Hematopoietic multipotent progenitor cell treated with erythropoietin and hydrocortisone succinate and interleukin-3 and kit ligand, for 17 days (in vitro differentiated cells): ENCODE measurements at places on chromosomes 3 and 15.

DNA sequence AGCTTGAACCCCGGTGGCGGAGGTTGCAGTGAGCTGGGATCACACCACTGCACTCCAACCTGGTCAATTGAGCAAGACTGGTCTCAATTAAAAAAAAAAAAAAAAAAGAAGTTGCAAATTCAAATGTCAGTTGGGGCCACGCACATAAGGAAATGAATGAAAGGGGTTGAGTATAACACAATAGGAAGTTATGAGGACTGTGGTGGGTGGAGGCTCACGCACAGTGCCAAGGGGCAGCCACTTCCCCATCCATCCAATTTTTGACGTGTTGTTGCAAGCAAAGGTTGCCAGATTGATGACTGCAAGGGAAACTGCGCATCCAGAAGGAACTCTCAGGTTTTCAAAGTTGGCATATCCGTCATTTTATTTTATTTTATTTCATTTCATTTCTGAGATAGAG, 532.2 kb downstream of the NTRK3 start:
- DNase-seq, result no peak

- no peak for DNase-seq
Measured at GRCh38 chr3:57682284-57682683, 10.6 kb downstream of the DENND6A start.

- DNase-seq, result peak; percentile 61
Measured at GRCh38 chr3:142586803-142587406, 8.4 kb upstream of the ATR start.

DNA sequence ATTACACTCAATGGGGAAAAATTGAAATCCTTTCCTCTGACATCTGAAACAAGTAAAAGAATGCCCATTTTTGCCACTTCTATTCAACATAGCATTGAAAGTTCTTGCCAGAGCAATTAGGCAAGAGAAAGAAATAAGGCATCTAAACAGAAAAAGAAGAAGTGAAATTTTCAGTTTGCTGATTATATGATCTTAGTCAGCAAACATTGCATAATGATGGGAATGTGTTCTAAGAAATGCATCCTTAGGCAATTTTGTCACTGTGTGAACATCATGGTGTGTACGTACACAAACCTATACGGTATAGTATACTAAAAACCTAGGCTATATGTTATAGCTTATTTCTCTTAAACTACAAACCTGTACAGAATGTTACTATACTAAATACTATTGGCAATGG, 278.0 kb downstream of the CGGBP1 start:
- DNase-seq, result no peak

DNA sequence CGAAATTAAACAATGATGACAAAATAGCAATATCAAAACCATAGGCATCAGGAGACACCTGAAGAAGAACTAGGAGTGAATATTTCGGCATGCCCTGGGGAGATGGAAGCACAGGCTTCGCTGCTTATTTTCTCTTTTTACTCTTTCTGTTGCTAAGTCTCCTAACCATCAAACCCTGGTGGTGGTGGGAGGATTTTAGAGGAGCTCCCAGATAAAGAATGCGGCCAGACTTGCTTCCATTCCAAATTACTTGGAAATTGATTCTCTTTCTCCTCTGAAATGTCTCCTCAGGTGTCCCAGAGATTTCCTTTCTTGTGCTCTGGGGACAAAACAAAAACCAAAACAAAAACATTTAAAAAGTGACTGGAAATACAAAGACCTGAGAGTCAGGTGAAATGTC, 243.0 kb downstream of the KBTBD8 start:
- no peak for DNase-seq

DNA sequence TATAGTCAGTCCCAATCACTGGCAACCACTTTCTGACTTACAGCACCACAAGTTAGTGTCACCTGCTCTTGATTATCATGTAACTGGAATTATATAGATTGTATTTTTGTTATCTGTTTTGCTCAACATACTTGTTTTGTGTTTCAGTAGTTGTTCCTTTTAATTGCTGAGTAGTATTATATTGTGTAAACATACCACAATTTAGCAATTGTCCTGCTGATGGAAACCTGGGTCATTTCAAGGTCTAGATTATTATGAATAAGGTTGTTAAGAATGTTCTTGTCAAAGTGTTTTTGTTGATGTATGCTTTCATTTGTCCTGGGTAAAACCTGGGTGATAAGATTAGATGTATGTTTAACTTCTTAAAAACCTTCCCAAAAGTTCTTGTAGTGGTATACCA, 82.1 kb upstream of the MELTF start:
- DNase-seq, result no peak

GRCh38 chr15:100105101-100105500, 236.7 kb downstream of the ADAMTS17 start:
- no peak for DNase-seq

GRCh38 chr15:66489179-66489791, 8.3 kb downstream of the SNAPC5 start:
- DNase-seq, result no peak

DNA sequence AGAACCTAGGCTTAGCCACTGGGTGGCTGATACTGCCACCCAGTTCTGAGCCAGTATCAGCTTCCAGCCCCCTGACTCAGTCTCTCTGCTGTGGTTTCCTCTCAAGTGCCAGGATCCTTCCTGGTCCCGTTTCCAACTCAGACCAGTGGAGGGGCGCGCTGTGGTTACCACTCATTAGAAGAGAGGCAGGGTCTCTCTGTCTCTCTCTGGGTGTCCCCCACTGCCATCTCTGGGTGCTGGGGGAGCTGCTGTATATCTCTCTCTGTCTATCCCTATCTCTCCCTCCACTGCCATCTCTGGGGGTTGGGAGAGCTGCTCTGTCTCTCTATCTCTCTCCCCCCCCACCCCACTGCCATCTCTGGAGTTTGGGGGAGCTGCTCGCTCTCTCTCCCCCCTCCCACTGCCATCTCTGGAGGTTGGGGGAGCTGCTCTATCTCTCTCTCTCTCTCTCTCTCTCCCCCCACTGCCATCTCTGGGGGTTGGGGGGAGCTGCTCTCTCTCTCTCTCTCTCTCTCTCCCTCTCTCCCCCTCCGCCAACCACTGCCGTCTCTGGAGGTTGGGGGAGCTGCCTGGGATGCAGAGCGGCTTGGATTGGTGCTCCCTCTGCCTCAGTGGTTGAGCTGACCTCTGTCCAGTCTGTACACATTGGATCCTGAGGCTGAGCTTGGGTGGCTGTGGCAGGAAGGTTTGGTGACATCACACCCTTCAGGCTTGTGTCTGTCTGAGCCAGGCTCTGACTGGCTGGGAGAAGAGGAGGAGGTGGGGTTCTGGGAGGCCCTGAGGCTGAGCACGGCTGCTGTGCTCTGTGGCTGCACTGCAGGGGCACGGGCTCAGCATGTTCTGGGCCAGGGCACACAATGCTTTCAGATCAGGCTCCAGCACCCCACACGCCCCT, 98.9 kb downstream of the APBA2 start:
- no peak for DNase-seq

DNA sequence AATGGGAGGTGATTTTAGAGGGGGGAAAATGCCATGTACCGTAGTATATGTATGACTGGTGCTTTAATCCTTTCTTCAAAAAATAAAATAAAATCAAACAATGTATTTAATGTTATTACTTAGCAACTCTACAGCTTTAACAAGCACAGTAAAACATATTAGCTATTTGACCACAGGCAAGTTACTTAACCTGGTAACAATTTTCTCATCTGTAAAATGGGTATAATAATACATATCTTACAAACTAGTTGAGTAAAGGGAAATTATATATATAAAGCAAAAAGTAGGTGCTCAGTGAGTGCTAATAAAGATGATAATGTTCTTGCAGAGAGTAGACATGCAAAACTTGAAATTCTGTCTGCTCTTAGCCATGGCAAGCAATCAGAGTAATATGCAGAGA, 27.9 kb downstream of the SSR3 start:
- no peak for DNase-seq
